Fibroblast of skin of left biceps (primary cell): ENCODE measurements at places on chromosomes 1 and 21.

GRCh38 chr1:215156232-215156631 is 73.7 kb downstream of the KCNK2 start:
- DNase-seq = no peak

- DNase-seq = no peak
These were observed 2.2 kb downstream of the TLR5 start for GRCh38 chr1:223140611-223141405.

- DNase-seq = no peak
These were observed 20.1 kb downstream of the DYRK3 start for GRCh38 chr1:206655471-206655882.

- no peak for DNase-seq
These were observed 9.9 kb downstream of the TGFBR3 start for GRCh38 chr1:91876040-91876470.

- DNase-seq = no peak
These were observed 24.4 kb upstream of the WDR26 start for GRCh38 chr1:224458996-224459395.

GRCh38 chr1:55593298-55593697 is 378.1 kb upstream of the USP24 start:
- no peak for DNase-seq

DNA sequence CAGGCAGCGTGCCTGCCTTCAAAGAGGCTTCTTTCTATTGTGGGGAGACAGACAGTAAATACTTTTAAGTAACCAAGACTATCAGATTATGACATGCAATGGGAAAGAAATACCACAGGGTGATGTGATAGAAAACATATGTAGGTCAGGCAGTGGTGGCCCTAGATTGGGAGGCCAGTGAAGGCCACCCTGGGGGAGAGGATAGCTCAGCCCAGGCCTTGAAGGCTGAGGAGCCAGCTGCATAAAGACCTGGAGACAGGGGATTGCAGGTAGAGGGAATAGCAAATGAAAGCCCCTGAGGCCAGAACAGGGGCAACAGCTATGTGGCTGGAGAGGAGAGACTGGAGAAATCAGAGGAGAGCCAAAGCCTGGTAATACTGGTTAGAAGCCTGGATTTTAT is 4.0 kb downstream of the SOX13 start:
- no peak for DNase-seq

GRCh38 chr1:109309347-109309746 is 2.5 kb upstream of the MYBPHL start:
- DNase-seq = no peak

- no peak for DNase-seq
These were observed 10.7 kb downstream of the AK5 start for GRCh38 chr1:77292551-77292950.
